CD4-positive, alpha-beta T cell treated with Interleukin-1 beta for 1 hour (primary cell): ENCODE measurements at places on chromosomes 7 and 10.

DNA sequence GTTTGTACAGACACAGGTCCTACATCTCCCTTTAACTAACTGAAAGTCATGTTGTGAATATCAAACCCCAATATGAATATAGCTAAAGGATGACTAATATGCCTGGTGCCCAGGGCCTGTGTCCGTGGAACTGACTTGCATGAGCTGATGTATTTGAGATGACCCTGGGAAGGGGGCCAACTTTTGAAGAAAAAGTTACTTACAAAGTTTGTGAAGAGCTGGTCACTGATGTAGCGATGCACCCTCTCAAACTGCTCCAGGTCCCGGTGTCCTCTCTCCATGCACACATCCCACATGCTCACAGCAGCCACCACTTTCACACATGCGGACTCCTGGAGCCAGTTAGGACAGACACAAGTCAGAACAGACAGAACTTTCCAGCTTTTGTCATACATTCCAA is 106.2 kb downstream of the ABCC2 start:
- DNase-seq: no peak

DNA sequence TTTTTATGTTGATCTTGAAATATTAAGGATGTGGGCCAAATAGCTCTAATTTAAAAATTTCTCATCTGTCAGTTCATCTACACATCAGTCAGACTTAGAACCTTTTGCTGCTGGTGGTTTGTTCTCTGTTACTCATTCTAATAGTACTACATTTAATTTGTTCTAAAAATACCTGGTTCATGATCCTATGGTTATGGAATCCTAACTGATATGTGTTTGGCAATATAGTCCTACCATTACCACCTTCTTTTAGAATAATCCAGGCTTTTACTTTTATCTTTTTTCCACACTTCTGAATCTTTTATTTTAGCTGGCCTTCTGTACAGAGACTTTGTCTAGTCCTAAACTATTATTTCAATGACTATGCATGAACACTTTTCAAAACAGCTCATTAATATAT is 116.9 kb downstream of the SVOPL start:
- no peak for DNase-seq

- DNase-seq: no peak
These were observed 18.0 kb downstream of the RHEB start for GRCh38 chr7:151501676-151502075.

GRCh38 chr10:119616882-119617570 is 20.3 kb upstream of the TIAL1 start:
- DNase-seq: no peak

DNA sequence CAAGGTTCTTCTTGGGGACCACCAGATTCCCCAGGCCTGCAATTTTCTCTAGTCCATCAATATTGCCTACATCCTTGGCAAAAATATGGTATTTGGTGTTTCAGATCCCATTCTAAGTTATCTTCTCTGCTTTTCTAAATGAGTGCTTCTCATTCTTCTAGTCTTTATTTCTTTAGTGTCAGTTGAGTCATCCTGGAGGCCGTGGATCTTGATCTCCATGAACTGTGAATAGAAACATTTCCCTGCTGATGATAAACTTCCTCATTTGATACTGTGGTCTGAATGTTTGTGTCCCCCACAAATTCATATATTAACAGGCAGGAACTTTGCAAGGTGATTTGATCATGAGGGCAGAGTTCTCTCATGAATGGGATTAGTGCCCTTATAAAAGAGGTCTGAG is 779.3 kb downstream of the INHBA start:
- DNase-seq: no peak
